Type B pancreatic cell (in vitro differentiated cells): ENCODE measurements at places on chromosomes 12 and 14.
A peak's percentile ranks its signal among the peaks of the same experiment; 100 is the strongest.

DNA sequence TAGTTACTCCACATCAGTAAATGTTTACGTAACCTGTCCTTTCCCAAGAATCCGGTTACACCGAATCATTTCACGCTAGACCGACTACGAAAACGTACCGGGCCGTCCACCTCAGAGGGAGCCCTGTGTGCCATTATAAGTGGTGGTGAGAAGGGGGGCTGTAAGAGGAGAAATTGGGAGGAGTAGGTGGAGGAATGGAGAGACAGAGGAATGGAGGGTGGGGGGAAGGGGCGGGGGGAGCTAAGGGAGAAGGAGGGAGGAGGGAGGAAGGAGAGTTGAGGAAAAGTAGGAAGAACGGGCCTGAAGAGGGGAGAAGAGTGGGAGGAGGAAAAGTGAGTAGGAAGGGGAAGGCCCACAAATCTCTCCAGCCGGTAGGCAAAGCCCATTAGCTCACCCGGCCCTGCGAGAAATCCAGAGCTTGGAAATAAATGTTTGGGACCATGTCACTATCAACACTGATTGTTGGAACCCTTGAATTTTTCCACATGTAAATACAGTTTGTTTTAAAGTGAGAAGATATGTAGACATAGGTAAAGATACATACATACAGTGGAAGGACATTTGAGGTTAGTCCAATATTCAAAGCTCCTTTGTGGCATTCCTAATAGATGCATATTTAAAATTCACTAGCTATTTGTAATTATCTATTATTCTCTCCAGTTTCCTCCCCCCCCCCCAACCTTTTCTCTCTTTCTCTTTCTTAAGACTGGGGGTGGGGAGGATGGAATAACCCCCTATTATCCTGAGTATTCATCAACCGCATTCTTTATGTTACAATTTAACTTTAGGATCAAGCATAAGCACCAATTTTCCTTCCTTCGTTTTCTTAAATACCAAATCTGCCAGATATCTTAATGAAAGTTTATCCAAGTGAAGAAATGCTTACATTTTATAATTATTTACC, 2.1 kb upstream of the FOXG1 start:
- peaks cover 92% of the 10 kb centered on the region for H3K27me3 ChIP-seq
- H3K36me3 ChIP-seq = no peaks in the 10 kb centered on the region
- no peak for DNase-seq
- no peak overlapping the region for H3K27ac ChIP-seq
- H3K4me1 ChIP-seq = peaks cover 6% of the 10 kb centered on the region

GRCh38 chr12:47023311-47023710, 56.1 kb upstream of the PCED1B start:
- no peak overlapping the region for H3K27ac ChIP-seq
- no peak overlapping the region for H3K4me3 ChIP-seq
- DNase-seq = no peak
- peaks cover 8% of the 10 kb centered on the region for H3K27me3 ChIP-seq
- H3K36me3 ChIP-seq = no peaks in the 10 kb centered on the region
- H3K4me1 ChIP-seq = no peaks in the 10 kb centered on the region

- no peak overlapping the region for H3K4me3 ChIP-seq
- H3K4me1 ChIP-seq = peaks cover 13% of the 10 kb centered on the region
- DNase-seq = no peak
- H3K27me3 ChIP-seq = peaks cover 13% of the 10 kb centered on the region
- no peak overlapping the region for H3K27ac ChIP-seq
- H3K36me3 ChIP-seq = no peaks in the 10 kb centered on the region
Measured at GRCh38 chr12:130480231-130480630, 142.5 kb downstream of the PIWIL1 start.

DNA sequence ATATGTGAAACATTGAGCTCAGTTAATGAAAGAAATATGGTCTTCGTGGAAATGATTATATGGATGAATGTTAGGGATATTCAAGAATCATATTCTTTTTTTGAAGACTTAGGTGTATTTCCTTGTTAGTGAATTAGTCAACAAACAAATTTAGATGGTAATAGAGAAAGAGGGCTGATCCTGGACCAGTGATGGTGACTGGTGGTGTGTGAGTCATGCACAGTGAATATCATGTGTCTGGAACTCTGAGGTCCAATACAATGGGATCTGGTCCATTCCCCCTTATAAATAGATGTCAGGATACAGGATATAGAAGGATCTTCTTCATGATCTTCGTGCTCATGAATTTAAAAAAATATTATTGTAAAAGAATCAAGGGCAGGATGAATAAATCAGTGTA, 64.4 kb upstream of the RTL1 start:
- no peak for DNase-seq
- H3K27ac ChIP-seq = no peak overlapping the region
- no peaks in the 10 kb centered on the region for H3K36me3 ChIP-seq
- H3K4me1 ChIP-seq = no peaks in the 10 kb centered on the region
- no peak overlapping the region for H3K4me3 ChIP-seq
- H3K27me3 ChIP-seq = no peaks in the 10 kb centered on the region

DNA sequence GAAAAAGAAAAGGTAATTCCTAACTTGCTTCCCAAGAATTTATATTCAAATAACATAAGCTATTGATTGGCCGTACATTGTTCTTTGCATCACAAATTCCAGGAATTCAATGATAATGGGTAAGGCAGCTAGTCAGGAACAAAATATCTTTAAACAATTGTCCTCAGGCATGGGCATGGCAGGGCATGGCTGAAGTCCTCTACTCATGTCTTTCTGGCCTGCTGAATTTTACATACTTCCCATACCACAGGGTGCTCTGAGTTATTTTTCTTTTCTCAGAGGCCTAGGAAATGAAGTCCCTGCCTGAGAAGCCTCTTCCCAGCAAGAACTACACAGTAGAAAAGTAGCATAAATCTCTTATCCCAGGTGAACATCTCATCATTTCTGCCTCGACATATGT, 15.1 kb upstream of the DRAM1 start:
- peak overlapping the region; percentile 26 for H3K4me3 ChIP-seq
- peak overlapping the region; percentile 93 for H3K27ac ChIP-seq
- H3K4me1 ChIP-seq = peaks cover 18% of the 10 kb centered on the region
- H3K27me3 ChIP-seq = no peaks in the 10 kb centered on the region
- DNase-seq = no peak

GRCh38 chr12:92593734-92594402, 108.9 kb upstream of the PLEKHG7 start:
- no peaks in the 10 kb centered on the region for H3K27me3 ChIP-seq
- peak overlapping the region; percentile 4 for H3K27ac ChIP-seq
- no peaks in the 10 kb centered on the region for H3K36me3 ChIP-seq
- no peak overlapping the region for H3K4me3 ChIP-seq
- DNase-seq = no peak

- no peak for DNase-seq
- H3K27me3 ChIP-seq = peaks cover 54% of the 10 kb centered on the region
- peaks cover 7% of the 10 kb centered on the region for H3K4me1 ChIP-seq
Measured at GRCh38 chr14:92883066-92883465, 39.9 kb upstream of the CHGA start.

GRCh38 chr12:870378-870777, 79.1 kb downstream of the RAD52 start:
- no peaks in the 10 kb centered on the region for H3K27me3 ChIP-seq
- H3K27ac ChIP-seq = no peak overlapping the region
- peaks cover 48% of the 10 kb centered on the region for H3K36me3 ChIP-seq
- H3K4me1 ChIP-seq = no peaks in the 10 kb centered on the region
- no peak for DNase-seq

DNA sequence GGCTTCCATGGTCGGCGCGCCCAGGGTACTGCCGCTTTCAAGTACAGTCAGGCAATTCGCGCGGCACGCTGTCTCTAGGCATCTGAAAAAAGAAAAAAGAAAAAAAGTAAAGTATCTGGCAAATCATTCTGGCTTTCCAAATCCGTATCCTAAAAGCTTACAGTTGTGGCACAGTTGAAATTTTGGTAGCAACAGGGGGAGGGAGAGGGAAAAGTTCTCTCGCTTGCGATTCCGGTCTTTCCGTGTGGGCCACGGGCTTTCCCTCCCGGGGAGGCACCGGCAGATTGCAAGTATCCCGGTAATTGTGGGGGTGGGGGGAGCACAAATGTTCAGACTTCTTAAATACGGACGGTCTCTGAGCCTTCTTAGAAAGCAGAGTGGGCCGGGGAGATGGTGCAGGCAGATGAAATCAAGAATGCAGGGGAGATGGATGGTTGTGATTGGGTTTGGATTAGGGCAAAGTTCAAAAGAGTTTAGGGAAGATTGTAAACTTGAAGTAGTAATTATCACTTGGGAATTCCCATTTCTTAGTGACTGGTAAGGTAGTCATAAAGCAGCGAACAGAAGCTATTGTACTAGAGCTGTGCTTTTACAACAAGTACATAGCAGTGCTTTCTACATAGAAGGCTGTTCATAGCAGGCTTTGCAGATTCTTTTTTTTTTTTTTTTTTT, 1.2 kb downstream of the SOCS2 start:
- H3K36me3 ChIP-seq = peaks cover 10% of the 10 kb centered on the region
- peak overlapping the region; percentile 96 for H3K4me3 ChIP-seq
- no peak for DNase-seq
- peaks cover 48% of the 10 kb centered on the region for H3K27me3 ChIP-seq
- H3K27ac ChIP-seq = peak overlapping the region; percentile 10

DNA sequence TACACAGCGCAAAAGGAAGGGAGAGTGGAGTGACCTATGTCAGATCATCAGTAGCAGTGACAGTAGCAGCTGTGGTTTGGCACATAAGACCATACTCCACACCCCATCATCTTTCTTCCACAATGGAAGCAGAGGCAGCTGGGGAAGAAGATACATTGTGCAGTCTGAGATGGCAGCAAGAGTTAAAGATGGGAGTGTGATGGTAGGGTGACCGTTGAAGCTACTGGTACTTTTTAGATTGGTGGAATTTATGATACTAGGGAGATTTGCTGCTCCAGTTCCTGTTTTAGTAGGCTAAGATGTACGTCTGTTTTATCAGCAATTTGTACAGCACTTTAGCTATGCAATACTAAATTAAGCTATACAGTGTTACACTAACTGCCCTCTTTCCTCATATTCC, 291.0 kb downstream of the FUT8 start:
- H3K27ac ChIP-seq = no peak overlapping the region
- H3K4me1 ChIP-seq = no peaks in the 10 kb centered on the region
- H3K27me3 ChIP-seq = no peaks in the 10 kb centered on the region
- peaks cover 4% of the 10 kb centered on the region for H3K36me3 ChIP-seq
- H3K4me3 ChIP-seq = no peak overlapping the region
- DNase-seq = no peak

GRCh38 chr12:104747330-104747729, 210.8 kb downstream of the SLC41A2 start:
- H3K4me1 ChIP-seq = peaks cover 39% of the 10 kb centered on the region
- H3K36me3 ChIP-seq = peaks cover 4% of the 10 kb centered on the region
- no peak overlapping the region for H3K27ac ChIP-seq

GRCh38 chr14:72311116-72311515, 378.9 kb downstream of the RGS6 start:
- H3K4me1 ChIP-seq = peaks cover 28% of the 10 kb centered on the region
- H3K4me3 ChIP-seq = no peak overlapping the region
- no peaks in the 10 kb centered on the region for H3K36me3 ChIP-seq

DNA sequence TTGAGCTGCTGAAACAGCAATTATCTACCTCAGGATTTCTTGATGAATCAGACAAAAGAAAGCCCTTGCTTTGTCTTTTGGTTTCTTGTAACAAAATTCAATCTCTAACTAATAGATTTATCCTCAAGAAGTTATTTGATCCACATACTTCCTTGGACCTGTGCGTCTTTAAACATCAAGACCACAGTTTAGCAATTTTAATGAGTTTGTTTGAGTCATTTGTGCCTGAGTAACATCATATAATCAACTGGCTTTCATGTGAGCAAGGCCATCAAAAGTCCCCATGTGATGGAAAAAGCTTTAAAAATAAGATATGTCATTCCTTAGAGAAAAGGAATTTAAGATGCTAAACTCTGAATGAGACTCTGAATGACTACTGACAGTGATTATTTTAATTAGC, 52.3 kb downstream of the KCNC2 start:
- no peak overlapping the region for H3K4me3 ChIP-seq
- no peak for DNase-seq
- H3K27ac ChIP-seq = no peak overlapping the region
- no peaks in the 10 kb centered on the region for H3K4me1 ChIP-seq

DNA sequence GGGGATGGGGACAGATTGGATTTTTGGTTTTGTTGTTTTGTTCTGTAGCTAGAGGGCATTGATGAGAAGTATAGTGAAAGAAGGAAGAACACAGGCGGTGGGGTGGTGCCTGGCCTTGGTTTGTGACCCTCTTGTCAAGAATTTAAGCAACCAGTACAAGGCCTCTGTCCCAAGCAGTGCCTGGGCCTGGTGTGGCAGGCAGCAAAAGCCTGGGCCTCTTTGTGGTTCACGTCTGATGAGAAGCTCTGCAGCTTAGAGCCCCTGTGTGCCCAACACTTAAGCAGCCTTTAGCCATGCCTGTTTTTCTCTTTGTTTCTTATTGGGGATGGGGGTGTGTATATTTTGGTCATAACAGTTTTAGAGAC, 98.0 kb downstream of the PPP2R5C start:
- DNase-seq = no peak
- no peak overlapping the region for H3K4me3 ChIP-seq

DNA sequence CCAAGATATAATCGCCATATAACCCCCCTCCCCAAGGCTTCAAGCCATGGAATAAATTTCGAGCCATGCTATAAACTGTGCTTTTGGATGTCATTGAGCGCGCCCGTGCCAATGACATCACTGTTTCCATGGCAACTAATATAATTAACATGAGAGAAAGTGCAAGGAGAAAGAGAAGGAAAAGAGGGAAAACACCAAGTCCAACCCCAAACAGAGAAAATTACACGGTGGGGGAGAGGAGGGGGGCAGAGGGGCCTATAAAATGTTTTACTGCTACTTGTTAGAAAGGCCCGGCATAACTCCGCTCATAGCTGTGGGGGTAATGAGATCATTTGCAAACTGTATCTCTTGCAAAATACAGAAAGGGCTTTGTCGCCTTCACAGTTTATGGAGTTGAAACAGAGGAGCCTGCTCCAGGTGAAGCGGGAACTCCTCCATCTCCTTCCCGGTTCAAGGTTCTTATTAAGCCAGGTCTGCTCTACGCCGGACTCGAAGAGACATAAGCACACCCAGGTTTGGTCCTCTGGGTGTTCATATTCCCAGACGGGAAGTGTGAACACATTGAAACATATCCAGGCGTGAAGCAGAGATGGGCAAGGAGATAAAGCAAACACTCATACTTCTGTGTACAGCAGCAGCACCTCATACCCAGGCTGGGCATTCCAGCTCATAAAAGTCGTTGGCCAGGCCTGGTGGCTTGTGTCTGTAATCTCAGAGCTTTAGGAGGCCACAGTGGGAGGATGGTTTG, 99.1 kb upstream of the MAP1LC3B2 start:
- peaks cover 3% of the 10 kb centered on the region for H3K27me3 ChIP-seq
- no peaks in the 10 kb centered on the region for H3K36me3 ChIP-seq
- no peak for DNase-seq
- H3K4me3 ChIP-seq = no peak overlapping the region
- H3K4me1 ChIP-seq = peaks cover 27% of the 10 kb centered on the region

DNA sequence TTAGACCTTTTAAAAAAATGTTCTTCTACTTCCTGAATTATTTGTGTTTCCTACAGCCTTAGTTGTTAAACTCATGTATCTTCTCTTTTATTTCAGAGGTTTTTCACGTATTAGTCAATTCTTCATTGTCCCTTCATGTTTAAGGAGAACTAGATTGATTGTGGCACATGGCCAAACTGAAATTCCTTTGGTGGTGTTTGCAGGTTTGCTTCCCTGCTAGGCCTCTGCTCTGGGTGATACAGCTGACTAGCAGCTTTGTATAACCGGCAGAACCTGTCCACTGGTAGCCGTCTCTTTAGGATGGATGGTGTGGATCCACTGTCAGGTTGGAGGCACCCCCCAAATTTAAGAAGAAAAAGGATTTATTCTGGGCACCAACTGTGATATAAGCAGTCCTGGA, 262.1 kb downstream of the FBXL14 start:
- no peaks in the 10 kb centered on the region for H3K27me3 ChIP-seq
- H3K4me1 ChIP-seq = peaks cover 5% of the 10 kb centered on the region
- H3K36me3 ChIP-seq = peaks cover 58% of the 10 kb centered on the region
- peak overlapping the region; percentile 81 for H3K27ac ChIP-seq
- H3K4me3 ChIP-seq = peak overlapping the region; percentile 62
